ENCODE measurements at places on chromosomes 13 and 19. TPM values are rescaled to one million over a fixed set of nuclear protein-coding genes. Genes with fewer than 3 reads are reported as not detected.

Gene ZNF549
- total RNA-seq = 10.4 TPM

DNA sequence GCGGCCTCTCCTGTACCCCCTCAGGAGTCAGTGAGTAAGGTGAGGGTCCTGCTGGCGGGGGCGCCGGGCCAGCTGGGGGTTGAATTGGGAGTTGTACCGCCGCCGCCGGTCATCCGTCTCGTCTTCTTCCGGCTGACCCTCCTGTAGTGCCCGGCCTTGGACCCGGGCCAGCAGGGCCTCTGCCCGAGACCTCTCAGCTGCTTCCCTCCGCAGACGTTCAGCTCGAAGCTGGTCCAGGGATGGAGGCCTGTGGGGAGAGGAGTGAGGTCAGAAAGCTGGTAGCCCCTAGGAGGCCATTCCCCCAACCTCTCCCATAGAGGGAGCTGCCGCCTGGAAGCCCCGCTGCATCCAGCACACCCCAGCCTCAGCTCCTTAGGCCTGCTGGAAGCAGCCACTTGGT, 3.8 kb downstream of the LENG1 start:
- no peak overlapping the region for H3K4me3 ChIP-seq
- H3K27ac ChIP-seq = no peak overlapping the region
- peaks cover 2% of the 10 kb centered on the region for H3K4me1 ChIP-seq
- H3K36me3 ChIP-seq = no peaks in the 10 kb centered on the region
- no peaks in the 10 kb centered on the region for H3K27me3 ChIP-seq

- no peak for DNase-seq
- no peaks in the 10 kb centered on the region for H3K36me3 ChIP-seq
- H3K27ac ChIP-seq = peak overlapping the region; percentile 22
These were observed 21.8 kb downstream of the SAMD4B start for GRCh38 chr19:39363901-39364457.

Gene MAST1
- 0.25 TPM for total RNA-seq

Gene RCBTB2
- 13.9 TPM for total RNA-seq

- H3K27ac ChIP-seq = no peak overlapping the region
- no peak for DNase-seq
- no peaks in the 10 kb centered on the region for H3K27me3 ChIP-seq
- no peaks in the 10 kb centered on the region for H3K36me3 ChIP-seq
- H3K4me1 ChIP-seq = no peaks in the 10 kb centered on the region
These were observed 36.7 kb downstream of the FAM124A start for GRCh38 chr13:51258612-51259548.

- no peaks in the 10 kb centered on the region for H3K36me3 ChIP-seq
- H3K27ac ChIP-seq = no peak overlapping the region
- no peak for DNase-seq
- no peaks in the 10 kb centered on the region for H3K4me1 ChIP-seq
- H3K27me3 ChIP-seq = no peaks in the 10 kb centered on the region
These were observed 13.1 kb downstream of the DCAF15 start for GRCh38 chr19:13965377-13965896.

- no peak overlapping the region for H3K4me3 ChIP-seq
- no peak for DNase-seq
- H3K4me1 ChIP-seq = no peaks in the 10 kb centered on the region
- no peak overlapping the region for H3K27ac ChIP-seq
These were observed 609.8 kb upstream of the KLF12 start for GRCh38 chr13:74743992-74744391.

DNA sequence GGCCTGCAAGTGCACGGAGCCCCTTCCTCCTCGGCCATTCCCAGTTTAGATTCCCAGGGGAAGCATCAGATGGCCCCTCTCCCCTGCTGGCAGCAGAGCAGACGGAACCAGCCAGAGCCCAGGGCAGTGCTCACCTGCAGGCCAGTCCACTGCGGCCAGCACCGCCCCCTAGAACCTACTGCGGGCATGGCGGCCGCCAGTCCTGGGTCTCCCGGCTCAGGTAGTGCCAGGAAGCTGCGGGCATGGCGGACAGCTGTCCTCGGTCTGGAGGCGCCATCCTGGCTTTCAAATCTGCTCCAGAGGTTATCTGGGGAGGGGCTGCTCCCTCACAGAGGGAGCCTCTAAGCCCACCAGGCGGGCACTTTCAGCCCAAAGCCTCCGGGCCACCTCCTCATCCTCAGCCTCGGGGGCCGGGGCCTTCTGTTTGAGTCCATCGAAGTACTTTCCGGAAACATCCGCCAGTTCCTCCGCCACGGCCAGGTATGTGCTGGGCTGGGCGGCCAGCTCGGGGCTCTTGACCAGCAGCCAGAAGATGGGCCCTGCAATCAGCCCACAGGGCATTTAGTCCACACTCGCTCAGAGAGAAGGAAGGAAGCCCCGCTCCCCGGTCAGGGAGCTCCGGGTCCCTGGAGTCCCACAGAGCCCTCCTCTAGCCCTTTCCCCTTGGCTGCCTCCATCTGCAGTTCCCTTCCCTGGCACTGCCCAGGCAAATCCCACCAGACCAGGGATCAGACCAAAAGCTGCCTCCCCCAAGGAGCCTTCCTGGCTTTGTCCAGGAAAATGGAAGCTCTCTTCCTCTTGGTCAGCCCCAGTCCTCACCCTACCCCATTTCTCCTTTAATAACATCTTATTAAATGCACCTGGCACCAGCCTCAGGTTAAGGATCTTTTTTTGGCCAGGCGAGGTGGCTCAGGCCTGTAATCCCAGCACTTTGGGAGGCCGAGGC, 7.0 kb upstream of the GP6 start:
- H3K4me3 ChIP-seq = no peak overlapping the region
- DNase-seq = no peak
- no peaks in the 10 kb centered on the region for H3K4me1 ChIP-seq

Gene PRODH2
- not detected for total RNA-seq

- H3K4me3 ChIP-seq = no peak overlapping the region
- no peak overlapping the region for H3K27ac ChIP-seq
- no peaks in the 10 kb centered on the region for H3K36me3 ChIP-seq
- no peaks in the 10 kb centered on the region for H3K27me3 ChIP-seq
- no peaks in the 10 kb centered on the region for H3K4me1 ChIP-seq
- no peak for DNase-seq
These were observed 48.5 kb downstream of the TDRD12 start for GRCh38 chr19:32767951-32768679.

- no peak overlapping the region for H3K4me3 ChIP-seq
- DNase-seq = no peak
- H3K27me3 ChIP-seq = no peaks in the 10 kb centered on the region
- no peak overlapping the region for H3K27ac ChIP-seq
These were observed 26.2 kb downstream of the ELF1 start for GRCh38 chr13:40992678-40993518.

All from ovary (tissue), 10 donors.